ENCODE measurements at places on chromosomes 4 and X.

GRCh38 chr4:62871078-62871477 is 1538.2 kb downstream of the TECRL start:
- DNase-seq = no peak

GRCh38 chrX:12489341-12489740 is 301.9 kb upstream of the PRPS2 start:
- DNase-seq = no peak

DNA sequence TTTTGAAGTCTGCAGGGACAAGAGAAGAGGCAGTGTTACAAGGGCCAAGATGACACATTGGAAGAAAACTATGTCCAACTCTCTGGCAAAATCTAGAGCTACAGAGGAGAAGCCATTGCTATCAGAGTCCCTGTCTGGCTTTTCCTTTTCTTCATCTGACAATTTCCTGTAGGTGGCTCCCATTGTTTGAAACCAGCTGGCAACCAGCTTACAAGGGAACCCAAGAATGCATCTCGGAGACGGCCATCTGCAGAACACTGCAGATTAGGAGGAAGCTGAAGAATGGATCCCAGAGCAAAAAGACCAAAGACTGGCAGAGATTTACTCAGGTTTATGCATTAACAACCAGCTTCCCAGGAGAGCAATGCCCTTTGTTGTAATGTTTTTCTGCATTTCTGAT is 216.2 kb upstream of the CTSO start:
- peak; percentile 18 for DNase-seq

- DNase-seq = no peak
These were observed 265.9 kb downstream of the CBLL2 start for GRCh38 chrX:22538580-22538979.

GRCh38 chrX:101219116-101219863 is at the start of gene DRP2:
Gene DRP2 (plus strand): TSS chrX:101219786. CDS start chrX:101231648, 11,862 bp downstream.
- DNase-seq = no peak

DNA sequence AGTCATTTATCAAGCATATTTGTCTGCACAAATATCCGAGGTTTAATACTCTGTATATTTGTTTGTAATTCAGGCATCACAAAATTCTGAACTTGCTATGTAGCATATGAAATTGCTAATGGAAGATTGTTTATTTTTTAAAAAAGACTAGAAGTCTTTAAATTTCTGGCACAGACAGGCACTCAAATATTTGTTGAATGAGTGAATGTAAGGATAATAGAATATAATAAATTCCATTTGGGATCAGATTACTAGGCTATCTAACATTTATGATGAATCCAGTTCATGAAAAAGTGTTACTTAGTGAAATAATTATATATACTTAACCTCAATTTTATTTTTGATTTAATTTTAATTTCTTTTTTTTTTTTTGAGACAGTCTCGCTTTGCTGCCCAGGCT is 30.4 kb upstream of the TEC start:
- no peak for DNase-seq

DNA sequence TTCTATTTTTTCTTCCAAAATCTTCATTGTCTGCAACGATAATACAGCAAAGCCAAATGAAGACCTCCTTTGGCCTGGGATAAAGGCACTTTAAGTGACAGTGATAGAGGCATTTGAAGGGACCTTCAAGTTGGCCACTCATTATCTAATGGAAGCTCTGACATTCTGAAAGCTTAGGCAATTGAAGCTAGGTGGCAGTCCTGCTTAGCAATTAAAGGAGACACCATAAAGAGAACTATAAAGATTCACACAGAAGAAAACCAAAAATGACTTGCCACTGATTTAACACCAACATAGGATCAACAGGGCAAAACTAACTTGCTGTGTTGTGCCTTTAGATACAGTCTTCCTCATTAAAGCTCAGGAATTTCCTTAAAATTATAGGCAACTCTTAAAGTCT is 103.3 kb upstream of the TSPAN7 start:
- DNase-seq = no peak

DNA sequence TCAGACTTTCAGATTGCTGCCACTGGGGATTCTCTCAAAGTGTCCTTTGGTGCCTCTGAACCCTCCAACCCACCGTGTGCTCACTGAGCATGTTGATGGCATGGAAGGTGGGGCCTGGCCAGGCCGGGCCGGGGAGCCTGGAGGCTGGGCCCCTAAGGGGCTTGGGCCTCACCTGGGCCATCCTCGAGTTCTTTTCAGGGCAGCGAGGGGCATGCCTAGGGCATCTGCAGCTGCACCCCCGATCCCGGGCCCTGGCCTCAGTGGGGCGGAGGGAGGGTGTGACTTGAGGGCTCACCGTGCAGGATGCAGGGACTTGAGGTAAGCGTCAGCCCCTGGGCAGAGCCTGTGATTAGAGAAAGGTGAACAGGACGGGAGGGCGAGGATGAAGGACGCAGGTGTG is 1.6 kb upstream of the SH3TC1 start:
- no peak for DNase-seq

GRCh38 chrX:48468247-48468671 is 1.8 kb downstream of the SLC38A5 start:
- DNase-seq = no peak

- no peak for DNase-seq
These were observed 1045.9 kb upstream of the SLIT2 start for GRCh38 chr4:19205853-19206252.

DNA sequence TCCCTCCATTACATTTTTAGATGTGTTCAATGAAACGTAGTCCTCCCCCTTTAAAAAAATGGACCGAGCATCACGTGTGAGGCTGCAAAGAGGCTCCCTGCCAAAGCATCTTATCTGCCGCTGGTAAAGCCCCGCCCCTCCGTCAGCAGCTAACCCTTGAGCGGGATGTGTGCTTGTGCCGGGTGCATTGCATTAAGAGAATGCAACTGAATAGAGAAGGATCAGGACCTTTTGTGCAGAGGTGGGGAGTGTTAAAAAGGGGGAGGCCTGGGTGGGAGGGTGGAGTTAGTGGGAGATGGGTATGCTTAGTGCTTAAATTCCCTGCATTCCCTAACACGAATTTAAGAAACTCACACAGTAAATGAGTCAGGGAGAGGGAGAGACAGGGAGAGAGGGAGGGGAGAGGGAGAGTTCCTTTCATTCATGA is 66.0 kb downstream of the TBL1X start:
- DNase-seq = peak; percentile 75

GRCh38 chrX:15929194-15929593 is 74.6 kb upstream of the AP1S2 start:
- no peak for DNase-seq

DNA sequence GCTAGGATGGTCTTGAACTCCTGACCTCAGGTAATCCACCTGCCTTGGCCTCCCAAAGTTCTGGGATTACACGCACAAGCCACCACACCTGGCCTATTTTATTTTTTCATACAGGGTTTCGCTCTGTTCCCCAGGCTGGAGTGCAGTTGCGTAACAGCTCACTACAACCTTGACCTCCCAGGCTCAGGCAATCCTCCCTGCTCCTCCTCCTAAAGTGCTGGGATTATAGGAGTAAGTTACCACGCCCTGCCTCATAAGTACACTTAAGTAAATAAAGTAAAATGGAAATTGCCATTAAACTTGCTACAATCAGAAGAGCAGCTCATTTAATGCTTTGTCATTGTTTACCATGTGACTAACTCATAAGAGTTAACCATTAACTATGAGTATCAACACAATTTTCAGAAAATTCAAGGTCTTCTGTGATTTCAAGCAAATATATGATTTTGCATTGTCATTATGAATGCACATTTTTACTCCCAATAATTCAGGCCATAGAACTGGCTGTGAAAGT is 12.3 kb downstream of the UGDH start:
- no peak for DNase-seq

DNA sequence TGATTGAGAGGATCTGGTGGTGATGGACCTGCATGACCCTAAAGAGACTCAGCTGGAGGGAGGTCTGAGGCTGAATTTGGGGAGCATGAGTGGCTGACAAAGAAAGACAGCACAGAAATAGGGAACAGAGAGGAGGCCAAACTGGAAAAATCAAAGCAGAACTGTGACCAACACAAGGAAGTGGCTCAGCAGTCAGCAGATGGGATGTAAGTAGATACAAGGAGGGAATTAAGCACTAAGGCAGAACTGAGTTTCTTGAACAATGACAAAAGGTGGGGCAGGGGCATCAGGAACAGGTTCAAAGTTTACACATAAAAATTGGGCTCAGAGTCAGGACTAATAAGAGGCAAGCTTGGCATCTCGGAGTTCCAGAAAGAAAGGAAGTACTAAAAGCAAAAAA is 144.3 kb upstream of the KLF3 start:
- DNase-seq = no peak

GRCh38 chrX:40705658-40706312 is 29.6 kb downstream of the MED14 start:
- no peak for DNase-seq

DNA sequence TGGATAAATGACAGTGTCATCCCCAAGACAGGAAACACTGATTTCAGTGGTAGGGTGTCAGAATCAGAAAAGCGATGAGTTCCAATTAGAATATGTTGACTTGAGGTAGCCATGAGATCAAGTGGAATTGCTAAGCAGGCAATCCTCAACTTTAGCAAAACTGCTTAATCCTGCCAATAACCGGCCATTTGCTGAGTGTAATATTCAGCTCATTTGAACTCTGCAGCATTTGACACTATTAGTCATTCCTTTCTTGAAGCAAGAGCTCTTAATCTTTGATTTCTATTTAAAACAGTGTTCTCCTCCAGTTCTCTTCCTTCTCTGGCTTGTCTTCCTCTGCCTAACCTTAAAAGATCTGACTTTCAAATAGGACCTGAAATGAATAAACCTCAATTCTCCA is 68.7 kb upstream of the DCLK2 start:
- no peak for DNase-seq

- no peak for DNase-seq
These were observed 156.7 kb upstream of the FAM47A start for GRCh38 chrX:34288782-34289181.

- DNase-seq = no peak
These were observed 217.8 kb upstream of the HCCS start for GRCh38 chrX:10893366-10893765.

DNA sequence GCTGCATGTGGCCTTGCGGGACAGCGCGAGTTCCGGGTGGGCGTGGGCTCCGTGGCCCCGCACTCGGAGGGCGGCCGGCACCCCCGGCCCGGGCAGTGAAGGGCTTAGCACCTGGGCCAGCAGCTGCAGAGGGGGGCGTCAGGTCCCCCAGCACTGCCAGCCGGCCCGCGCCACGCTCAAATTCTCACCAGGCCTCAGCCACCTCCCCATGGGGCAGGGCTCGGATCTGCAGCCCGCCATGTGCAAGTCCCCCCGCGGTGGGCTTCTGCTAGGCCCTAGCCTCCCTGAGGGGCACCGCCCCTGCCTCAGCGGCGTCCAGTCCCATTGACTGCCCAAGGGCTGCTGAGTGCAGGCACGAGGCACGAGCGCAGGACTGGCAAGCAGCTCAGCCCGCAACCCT is 2.6 kb upstream of the MCUB start:
- no peak for DNase-seq

GRCh38 chr4:159240046-159240445 is 137.2 kb downstream of the RAPGEF2 start:
- DNase-seq = no peak

DNA sequence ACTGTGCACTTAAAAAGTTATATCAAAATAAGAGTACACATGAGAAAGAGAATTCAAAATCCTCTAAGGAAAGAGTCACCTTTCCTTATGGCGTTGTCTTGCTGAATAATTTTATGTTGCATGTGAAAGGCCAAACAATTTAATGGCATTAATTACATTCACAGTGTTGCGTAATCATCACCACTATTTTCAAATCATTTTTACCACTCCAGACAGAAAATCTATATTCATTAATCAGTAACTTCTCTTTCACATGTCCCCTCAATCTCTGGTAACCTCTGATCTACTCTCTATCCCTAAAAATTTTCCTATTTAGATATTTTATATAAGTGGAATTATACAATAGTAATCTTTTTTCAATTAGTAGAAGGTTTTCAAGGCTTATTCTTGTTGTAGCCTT is 283.0 kb downstream of the CXXC4 start:
- DNase-seq = no peak

DNA sequence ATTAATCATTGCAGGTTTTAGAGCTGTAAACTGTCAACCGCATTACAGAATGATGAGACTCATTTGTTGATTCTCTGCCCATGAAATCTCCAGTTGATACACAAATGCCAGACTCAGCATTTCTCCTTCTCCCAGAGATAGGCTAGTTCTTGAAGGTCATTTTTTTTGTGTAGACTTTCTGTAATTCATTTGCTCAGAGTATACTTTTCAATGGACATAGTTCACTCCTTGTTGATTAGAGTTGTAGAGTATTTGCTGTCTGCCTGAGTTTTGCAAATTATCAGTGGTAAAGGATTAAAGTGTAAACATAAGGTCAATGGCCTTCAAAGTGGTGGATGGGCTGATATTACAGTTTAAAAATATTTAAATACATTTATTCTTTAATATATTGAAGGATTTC is 15.2 kb upstream of the ALB start:
- DNase-seq = no peak

GRCh38 chrX:27976284-27976683 is 5.0 kb downstream of the DCAF8L1 start:
- no peak for DNase-seq

GRCh38 chr4:147039976-147040575 is 94.4 kb upstream of the TTC29 start:
- DNase-seq = no peak

GRCh38 chr4:188127214-188127874 is 11.9 kb upstream of the TRIML1 start:
- DNase-seq = no peak

DNA sequence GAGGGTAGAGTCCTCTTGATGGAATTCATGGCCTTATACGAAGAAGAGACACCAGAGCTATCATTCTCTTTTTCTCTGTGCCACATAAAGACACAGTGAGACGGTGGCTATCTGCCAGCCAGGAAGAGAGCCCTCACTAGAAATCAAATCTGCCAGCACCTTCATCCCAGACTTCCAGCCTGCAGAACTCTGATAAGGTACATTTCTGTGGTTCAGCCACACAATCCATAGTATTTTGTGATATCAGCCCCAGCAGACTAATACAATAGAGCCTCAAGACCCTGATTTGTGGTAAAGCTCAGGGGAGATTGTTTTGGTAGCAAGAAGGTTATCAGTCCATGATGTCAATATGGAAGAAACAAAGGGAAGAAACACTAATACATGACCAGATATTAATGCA is 1213.2 kb downstream of the NLGN4X start:
- no peak for DNase-seq

- DNase-seq = no peak
These were observed 146.7 kb upstream of the VEGFC start for GRCh38 chr4:176939445-176939844.

DNA sequence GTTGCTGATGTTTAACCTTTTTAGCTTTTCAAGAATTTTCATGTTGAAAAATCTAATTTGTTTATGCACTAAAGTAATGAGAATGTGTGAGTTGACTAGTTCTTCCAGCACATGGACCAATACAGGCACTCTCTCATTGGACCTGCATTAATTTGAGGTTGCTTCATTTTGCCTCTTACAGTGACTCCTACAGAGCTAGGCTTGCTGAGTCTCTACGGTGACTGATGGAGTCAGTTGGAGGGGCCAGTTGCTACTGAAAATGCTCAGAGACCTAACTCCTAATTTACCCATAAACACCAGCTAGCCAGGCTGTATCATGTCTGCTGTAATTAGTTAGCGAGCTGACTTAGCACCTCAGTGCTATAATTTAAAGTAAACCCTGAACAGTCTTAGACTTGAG is 10.9 kb downstream of the MTHFD2L start:
- no peak for DNase-seq
